ENCODE measurements at places on chromosomes 3 and 15.

GRCh38 chr3:115520651-115521245 is 102.6 kb upstream of the GAP43 start:
- no peak for DNase-seq

DNA sequence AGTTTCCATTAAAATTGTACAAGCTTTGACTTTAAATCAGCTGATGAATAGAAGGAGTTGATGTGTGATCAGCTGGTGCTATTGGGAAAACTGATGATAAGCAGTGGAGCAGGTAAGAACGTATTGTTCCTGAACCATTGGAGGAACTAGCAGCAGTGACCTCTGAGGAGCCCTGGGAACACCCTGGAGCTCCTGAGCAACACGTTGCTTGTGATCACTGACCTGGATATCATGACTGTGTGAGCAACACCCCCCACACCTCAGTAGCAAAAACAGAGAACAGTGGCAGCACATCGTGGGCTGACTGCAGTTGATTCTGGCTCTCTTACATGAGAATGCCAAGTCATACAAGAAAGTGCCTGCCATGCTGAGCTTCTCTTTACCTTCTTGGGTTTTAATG is 72.9 kb downstream of the BLM start:
- DNase-seq = no peak

DNA sequence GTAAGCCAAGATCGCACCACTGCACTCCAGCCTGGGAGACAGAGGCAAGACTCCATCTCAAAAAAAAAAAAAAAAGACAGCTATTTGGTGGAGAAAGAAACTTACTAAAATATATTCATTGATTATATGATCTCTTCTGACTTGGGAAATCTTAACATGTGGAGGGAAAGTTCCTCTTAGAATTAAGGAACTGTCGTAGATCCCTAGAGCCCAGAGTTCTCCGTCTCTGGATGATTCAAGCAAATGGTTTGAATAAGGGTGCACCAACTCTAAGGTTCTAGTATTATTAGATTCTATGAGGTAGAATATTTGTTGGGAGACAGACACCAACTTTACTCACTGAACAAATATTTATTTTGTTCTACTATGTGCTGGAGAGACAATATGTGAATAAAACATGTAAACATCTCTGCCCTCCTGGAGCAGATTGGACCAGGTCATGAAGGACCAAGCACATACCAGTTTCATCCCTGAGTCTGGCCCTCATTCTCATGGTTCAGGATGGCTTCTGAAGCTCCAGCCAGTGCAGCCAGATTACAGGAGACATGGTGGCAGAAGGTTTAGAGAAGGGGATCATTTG is 129.7 kb downstream of the MITF start:
- DNase-seq = no peak

DNA sequence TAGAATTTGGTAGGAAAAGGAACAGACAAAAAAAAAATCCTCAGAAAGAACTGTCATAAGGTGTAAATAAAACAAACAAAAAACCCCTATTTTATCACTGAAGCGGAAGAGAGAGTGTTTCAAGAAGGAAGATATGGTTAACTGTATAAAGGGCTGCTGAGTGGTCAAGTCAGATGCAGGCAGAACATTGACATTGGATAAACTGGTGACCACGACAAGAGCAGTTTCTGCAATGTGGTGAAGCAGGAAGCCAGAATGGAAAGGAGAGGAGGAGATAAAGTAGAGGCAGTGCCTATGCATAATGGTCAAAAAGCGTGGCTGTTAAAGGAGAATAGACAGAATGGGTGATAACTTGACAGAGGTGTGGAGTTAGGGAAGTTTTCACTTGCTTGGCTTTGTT is 75.3 kb downstream of the CYP19A1 start:
- no peak for DNase-seq

DNA sequence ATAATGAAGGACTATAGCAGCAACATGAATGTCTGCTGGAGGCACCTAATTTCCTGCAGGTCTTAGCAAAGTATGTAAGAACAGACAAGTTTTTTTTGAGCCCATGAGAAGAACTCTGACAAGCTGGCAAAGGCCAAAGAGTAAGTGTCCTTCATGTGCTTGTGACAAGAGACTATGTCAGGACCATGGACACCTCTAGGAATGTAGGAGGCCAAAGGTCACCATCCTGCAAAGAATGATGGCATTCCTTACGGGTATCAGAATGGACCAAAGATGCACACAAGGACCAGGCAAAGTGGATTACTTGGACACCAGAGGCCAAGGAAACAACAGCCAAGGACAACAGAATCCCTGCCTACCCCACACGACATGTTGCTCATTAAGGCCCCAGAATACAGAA is 858.5 kb upstream of the CFAP20DC start:
- no peak for DNase-seq

- no peak for DNase-seq
Observed at GRCh38 chr15:83922649-83923294, 268.8 kb downstream of the ADAMTSL3 start.

- DNase-seq = no peak
Observed at GRCh38 chr3:123817413-123817812, 66.7 kb downstream of the MYLK start.

DNA sequence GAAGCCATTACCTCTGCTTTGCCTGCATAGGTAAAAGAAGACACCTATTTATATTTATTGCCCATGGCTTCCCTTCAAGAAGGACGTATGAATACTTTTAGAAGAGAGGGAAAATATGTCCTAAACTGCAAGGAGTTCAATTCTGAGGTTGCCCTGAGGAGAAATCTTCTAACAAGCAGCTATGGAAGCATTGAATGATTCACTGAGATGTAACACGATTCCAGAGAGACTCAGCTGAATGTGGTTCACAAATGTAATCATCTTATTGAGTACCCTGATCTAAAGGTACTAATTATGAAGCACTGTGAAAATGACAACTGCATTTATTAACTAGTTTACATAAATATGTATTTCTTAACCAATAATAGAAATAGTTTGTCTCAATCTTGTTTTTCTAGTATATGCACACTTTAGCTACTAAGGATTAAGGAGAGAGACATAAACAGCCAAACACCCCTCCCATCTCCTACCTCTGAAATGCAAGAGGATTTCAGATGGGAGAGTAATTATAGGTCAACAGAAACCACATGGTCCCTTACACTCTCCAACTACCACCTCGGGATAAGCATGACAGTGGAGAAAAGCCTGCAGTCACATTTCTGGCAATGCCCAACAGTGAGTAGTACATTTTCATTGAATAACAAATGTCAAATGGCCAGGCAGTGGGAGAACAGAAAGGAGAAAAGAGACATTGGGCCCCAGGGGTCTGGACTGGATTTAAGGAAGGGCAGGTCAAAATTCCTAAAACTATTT is 506.2 kb upstream of the IL12A start:
- DNase-seq = no peak

DNA sequence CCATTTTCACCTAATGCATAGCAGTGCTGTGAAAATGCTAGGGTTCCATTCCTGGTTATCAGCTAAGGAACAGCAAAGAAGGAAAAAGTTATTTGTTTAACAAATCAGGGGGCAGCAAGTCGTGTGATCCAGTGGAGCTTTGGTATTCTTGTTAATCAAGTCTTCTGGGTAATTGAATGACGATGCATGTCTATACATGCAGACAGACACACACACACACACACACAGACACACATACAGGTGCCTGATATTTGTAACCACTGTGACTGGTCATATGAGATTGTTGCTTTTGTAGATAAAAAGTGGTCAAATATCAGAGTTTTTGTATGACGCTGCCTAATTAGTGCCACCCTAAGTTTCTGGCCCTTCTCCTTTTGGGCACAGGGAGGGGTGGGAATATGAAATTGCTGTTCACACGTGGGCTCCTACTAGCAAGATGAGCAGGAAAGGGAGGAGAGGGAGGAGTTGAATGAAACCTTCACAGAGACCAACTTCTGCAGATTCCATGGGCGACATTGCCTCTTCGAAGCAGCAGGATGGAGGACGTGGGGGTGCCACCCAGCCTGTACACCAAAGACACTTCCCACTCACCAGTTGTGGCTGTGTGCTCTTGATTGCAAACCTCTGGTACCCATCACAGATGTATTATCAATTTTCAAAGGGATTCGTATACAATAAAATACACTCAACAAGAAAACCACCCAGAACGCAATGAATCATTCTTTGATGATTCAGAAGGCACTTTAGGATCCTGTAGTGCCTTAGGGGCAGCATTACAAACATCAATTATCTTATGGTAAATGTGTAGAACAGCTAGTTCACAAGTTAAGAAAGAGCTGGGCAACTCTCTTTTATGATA is 281.9 kb upstream of the ICE2 start:
- peak; percentile 34 for DNase-seq

DNA sequence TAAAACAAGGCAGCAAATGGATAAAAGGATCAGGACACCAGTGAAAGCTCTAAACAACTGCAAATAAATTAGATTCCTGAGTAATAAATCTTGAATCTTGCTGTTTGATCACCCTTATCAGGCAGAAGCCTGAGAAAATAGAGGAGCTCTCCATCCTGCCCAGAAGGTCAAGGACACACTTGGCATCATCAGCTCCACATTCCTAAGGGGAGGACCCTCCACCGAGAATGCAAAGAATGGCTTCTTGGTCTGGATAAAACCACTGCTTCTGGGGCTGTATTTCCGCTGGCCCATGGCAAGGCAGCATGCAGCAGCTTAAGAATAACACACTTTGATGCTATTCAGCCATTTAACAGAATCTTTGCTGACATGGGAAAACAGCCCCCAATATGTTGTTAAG is 108.9 kb upstream of the TSC22D2 start:
- no peak for DNase-seq

GRCh38 chr3:143977341-143978262 is 6.0 kb downstream of the DIPK2A start:
- DNase-seq = no peak

- peak; percentile 61 for DNase-seq
Observed at GRCh38 chr3:15535732-15536131, 14.2 kb upstream of the COLQ start.

DNA sequence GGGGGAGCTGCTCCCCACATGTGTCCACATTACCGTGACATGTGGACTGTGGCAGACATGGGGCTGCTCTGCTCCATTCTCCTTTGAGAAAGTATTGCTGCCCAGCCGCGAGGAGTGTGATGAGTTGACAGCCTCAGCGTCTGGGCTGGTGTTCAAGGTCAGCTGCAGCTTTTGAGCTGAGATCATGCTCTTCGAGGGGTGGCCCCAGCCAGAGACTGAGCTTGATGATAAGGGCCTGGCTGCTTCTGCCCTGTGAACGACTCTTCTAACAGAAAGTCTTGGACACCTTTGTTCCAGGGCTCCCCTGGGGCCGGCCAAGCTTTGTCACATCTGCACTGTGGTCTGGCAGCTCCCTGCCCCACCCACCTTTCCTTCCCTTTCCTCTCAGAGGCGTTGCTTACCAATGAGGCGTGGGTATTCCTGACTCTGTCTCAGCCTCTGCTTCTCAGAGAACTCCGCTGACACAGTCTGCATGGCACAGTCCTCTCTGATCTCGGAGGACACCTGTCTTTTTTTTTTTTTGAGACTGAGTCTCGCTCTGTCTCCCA is 86.6 kb downstream of the CHRD start:
- no peak for DNase-seq

DNA sequence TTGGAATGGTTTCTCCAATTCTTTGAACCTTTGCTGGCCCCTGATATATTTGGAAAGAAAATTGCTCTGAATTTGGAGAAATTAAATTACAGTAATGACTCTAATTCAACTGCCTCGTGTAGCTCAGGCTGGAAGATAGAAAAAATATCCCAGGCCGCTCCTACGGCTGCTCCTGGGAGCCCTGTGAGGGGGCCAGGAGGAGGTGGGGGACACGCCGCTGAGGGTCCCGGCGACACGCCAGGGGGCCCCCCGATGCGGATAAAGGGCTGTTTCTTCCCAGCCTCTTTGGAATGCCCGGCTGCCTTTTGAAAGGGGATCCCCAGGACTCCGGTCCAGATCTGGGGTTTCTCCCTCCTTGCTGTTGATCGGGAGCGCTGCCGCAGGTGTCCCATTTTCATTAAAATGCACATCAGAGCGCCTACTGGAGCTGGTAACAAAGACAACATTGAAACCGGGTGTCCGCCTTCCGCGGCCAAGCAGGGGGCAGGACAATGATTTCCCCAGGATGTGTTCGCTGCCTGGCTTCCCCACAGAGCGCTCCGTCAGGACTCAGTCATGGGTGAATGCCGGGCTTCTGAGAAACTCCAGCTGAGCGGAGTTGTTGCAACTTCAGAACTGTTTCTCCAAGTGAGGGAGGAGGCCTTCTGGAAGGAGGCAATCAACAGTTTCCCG is 200.1 kb upstream of the KBTBD8 start:
- no peak for DNase-seq

GRCh38 chr15:75554717-75555116 is 24.4 kb downstream of the PTPN9 start:
- DNase-seq = no peak

GRCh38 chr3:3625544-3626271 is 173.5 kb upstream of the LRRN1 start:
- DNase-seq = no peak

DNA sequence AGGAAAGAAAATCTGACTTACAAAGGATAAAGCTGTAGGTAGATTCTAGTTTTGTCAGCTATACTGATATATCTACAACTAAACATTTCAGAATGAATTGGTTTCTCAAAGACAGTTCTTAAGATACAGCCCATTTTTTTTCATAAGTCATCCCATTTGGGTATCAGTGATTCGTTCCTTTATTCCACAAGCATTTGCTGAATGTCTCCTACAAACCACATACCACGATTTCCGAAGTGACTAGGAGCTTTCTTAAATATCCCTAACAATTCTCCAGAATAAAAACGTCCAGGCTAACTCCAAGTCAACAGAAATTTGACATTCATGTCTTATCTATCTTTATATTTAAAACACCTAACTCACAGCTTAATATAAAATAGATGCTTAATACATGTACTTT is 59.8 kb downstream of the TP53BP1 start:
- DNase-seq = no peak

GRCh38 chr3:131361464-131362421 is 19.8 kb upstream of the NUDT16 start:
- DNase-seq = no peak

DNA sequence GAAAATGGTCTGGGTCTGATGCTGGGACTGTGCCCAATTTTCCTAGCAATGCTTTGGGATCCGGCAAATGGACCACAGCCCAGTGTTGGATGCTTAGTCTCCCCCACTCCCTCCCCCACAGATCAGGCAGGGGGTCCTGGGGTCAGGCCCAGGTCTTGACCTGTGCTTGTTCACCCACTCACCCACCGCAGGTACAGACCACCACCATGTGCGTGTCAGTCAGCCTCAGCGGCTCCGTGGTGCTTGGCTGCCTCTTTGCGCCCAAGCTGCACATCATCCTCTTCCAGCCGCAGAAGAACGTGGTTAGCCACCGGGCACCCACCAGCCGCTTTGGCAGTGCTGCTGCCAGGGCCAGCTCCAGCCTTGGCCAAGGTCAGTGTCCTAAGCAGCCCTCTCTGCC is 10.6 kb downstream of the GRM2 start:
- no peak for DNase-seq

DNA sequence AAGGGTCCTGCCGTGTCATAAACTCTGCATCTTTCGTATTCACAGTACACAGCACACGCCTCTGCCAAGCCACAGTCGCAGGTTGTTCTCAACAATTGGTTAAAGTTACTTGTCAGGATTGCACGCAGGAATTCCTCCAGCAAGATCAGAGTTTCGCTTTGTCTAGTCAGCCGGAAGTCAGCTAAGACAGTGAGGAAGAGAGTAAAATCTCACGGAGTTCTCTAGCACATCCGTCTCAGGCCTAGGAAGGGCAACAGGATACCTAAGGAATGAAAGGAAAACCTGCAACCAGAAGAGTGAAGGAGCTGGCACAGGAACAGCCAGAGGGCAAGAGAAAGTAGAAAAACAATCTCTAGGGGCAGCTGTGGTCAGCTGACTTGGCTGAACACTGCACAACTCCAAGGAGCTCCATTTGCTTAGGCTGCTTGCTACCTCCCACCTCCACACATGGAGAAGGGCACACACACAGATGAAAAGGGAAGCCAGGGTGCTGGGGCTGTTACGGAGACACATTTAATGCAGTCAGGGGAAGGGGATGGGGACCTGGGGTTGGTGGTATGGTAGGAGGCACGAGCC is 23.7 kb downstream of the RORA start:
- DNase-seq = no peak

Data from activated naive CD4-positive, alpha-beta T cell treated with Interleukin-2 at 50 U/mL for 16 hours (primary cell).